Frontal cortex (tissue), 4 donors: ENCODE measurements at places on chromosomes 4 and X.

DNA sequence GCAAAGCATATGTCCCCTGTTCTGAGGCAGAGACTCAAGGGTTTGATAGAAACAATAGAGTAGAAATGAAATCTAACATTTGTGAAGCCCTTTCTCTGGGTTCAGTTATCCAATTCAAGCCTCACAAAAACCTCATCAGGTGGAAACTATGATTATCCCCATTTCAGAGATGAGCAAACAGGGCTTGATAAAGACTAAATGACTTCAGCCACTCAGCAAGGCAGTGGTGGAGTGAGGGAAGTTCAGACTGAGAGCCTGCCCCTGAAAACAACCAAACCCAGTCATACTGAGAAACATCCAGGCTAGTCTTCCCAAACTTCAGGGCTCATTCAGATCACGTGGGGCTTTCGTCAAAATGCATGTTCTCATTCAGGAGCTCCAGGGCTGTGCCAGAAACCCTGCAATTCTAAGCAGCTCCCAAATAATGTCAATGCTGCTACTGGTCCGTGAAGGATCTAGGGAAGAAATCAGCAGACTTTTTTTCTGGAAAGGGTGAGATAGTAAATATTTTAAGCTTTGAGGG is 109.6 kb upstream of the KIT start:
- DNase-seq, result no peak

GRCh38 chrX:72308566-72309296 is 3.0 kb upstream of the CITED1 start:
- peak; percentile 61 for DNase-seq

GRCh38 chr4:62161446-62161845 is 961.3 kb downstream of the ADGRL3 start:
- DNase-seq, result no peak

DNA sequence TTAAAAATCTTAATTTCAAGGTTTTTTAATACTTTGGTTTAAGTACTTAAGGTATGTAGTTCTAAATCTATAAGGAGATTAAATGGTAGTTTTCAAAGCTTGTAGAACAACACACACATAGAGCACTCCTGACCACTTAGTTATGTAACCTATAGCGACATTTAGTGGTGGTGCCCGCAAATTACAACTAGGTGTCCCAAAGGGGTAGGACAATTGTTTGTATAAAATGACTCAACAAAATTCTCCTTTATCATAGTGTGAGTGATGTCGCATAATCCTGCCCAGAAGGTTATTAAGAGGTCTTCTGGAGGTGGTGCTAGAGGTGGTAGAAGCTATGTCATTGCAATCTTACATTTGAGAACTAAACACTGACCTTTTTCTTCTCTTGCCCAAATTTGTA is 373.0 kb upstream of the RASGEF1B start:
- DNase-seq, result peak; percentile 54

- no peak for DNase-seq
Observed at GRCh38 chr4:2981256-2981819, 18.0 kb downstream of the GRK4 start.

DNA sequence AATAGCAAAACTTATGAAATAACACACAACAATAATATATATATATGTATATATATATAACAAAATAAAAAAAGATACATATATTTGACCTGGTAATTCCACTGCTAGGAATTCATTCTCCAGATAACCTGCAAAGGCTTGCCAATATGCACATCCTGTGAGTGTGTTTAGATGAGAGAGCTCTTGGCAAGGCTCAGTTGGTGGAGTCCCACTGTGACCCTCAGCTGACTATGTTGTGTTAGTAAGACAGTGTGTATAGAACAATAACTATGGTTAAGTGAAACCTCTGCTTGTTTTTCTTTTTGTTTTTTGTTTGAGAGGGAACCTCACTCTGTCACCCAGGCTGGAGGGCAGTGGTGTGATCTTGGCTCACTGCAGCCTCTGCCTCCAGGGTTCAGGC is 39.5 kb upstream of the RBMX start:
- no peak for DNase-seq

GRCh38 chr4:69793732-69794131 is 33.3 kb upstream of the SULT1B1 start:
- no peak for DNase-seq

- DNase-seq, result no peak
Observed at GRCh38 chr4:2416564-2417225, 1.8 kb downstream of the ZFYVE28 start.

- DNase-seq, result no peak
Observed at GRCh38 chr4:84263415-84263814, 235.7 kb downstream of the NKX6-1 start.

- DNase-seq, result no peak
Observed at GRCh38 chr4:158094413-158095134, 78.3 kb downstream of the GASK1B start.

DNA sequence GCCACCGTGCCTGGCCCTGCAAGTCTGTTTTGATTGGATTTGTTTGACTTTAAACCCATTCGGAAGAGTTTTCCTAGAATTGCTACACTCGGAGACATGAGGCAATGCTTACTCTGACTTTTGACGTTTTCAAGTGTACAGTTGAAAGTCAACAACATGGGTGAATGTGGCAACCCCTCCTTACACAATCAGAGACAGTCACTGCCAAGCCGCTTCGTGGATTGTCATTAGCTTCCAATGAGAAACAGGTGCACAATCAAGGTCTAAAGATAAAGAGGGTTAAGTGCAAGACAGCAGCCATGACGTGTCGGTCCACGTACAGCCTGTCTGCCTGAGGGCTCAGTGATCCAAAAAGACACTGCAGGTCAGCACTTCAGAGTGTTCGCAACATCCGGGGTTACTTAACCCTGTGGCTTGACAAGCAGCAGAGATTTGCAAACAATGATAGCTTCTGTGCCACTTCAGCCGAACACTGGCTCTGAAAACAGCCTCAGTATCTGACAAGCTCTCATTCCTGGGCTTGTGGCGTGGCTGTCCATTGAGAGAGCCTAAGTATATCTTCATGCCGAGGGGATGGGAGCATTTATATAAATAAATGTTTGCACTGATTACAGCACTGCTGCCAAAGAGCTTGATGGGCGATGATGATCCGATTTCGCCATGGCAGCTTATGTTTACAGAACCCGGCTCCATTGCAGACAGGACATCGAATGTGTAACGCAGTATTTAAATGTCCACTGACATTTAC is 180.0 kb downstream of the DHRSX start:
- DNase-seq, result no peak

DNA sequence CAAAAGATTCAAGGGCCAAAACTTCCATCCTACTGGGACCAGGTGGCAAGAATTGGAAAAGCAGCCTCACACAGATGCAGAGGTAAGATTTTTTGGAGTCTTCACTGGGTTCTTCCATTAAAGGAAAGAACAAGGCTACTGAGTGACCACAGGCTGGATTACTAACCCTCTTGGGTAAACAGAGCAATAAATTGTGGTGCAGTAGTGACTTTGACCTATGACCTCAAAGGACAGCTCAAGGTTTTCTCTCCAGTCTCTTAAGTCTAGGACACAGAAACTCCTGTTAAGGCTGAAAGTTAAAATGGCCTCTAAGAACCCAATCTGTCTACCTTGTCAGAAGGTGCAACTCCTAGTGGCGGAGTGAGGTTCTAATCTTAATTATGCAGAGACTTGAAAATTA is 464.9 kb downstream of the SMARCA1 start:
- no peak for DNase-seq

- DNase-seq, result no peak
Observed at GRCh38 chrX:85544609-85545008, 165.1 kb upstream of the POF1B start.

GRCh38 chr4:145103496-145103895 is 5.4 kb downstream of the ABCE1 start:
- DNase-seq, result no peak

GRCh38 chr4:105548483-105548882 is 3.9 kb upstream of the ARHGEF38 start:
- no peak for DNase-seq

GRCh38 chr4:176099314-176099713 is 33.7 kb downstream of the WDR17 start:
- DNase-seq, result no peak

- no peak for DNase-seq
Observed at GRCh38 chrX:81979806-81980515, 778.1 kb downstream of the SH3BGRL start.

DNA sequence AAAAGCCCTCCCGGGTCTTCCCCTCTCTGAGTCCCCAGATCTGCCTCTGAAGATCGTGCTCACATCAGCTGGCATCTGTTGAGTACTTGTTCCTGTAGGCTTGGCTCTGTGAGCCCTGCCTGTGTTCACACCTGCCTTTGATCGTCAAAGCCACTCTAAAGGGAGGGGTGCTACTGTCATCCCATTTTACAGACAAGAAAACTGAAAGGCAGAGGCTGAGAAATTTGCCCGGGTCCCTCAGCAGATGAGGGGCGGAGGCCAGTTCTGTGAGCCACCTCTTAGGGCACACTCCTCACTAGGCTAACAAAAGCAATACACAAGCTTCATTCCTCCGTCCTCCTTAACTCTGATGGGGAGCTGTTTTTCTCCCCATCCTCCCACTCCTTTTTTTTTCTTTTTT is 655 bp downstream of the CYTL1 start:
- no peak for DNase-seq

GRCh38 chr4:111930659-111931058 is 214.6 kb upstream of the FAM241A start:
- no peak for DNase-seq

- DNase-seq, result no peak
Observed at GRCh38 chrX:136867096-136867491, 13.4 kb downstream of the RBMX start.

DNA sequence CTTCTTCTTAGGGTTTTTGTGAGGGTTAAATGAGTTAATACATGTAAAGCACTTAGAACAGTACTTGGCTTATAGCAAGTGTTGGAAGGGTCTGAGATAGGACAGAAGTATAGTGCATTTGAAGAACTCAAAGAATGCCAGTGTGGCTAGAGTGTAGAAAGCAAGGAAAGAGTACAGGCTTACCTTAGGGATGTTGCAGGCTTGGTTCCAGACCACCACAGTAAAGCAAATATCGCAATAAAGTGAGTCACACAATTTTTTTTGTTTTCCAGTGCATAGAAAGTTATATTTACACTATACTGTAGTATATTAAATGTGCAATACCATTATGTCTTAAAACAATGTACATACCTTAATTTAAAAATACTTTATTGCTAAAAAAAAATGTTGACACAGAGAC is 41.3 kb downstream of the KIF4A start:
- DNase-seq, result no peak

GRCh38 chr4:101701551-101701950 is 89.0 kb upstream of the BANK1 start:
- no peak for DNase-seq

DNA sequence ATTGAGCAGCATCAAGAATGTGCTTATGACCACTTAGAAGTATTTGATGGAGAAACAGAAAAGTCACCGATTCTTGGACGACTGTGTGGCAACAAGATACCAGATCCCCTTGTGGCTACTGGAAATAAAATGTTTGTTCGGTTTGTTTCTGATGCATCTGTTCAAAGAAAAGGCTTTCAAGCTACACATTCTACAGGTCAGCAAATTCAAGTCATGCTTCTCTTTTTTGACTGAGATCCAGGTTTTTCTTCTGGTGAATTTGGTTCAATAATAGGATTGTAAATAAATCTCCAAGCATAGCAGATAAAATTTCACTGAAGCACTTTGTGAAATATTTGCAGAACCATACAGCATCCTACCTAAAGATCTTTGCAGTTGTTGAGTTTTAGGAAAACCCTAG is 218.1 kb downstream of the TLL1 start:
- DNase-seq, result no peak

DNA sequence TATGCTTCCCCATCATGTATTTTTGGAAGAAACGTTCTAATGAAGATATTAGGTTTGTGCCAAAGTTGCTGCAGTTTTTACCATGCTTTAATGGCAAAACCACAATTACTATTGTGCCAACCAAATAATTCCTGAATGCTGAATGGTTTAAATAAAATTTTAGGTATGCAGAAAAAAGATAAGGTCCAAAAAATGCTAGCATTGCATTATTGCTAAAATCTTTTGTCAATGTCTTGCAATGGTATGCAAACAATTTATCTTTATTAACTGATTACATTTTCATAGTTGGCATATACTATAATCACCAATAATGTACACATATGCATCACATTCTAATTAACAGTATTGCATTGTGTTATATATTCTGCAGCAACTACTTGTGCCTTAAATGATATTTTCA is 1657.4 kb upstream of the IGFBP7 start:
- no peak for DNase-seq

DNA sequence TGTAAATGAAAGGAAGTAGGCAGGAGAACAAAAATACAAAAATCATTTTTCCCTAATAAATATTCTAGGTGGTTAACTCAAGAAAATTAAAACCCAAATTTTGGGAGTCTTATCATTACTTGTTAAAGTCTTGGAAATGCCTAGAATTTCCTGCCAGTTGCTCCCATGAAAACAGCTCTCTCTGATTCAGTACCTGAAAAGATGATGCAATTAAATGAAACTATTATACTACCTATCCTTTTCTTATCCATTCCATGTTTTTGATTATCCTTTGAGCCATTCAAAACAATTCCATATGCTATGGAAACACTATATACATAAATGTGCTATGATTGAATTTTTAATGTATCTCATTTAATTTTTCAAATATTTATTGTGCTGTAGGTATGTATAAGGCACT is 50.5 kb upstream of the AMELX start:
- DNase-seq, result no peak
